ENCODE measurements at places on chromosomes 5 and 9.
A peak's percentile ranks its signal among the peaks of the same experiment; 100 is the strongest.

GRCh38 chr5:106658150-106658549 is 1012.6 kb downstream of the EFNA5 start:
- no peak for DNase-seq

- DNase-seq: no peak
Measured at GRCh38 chr9:120630333-120630732, 50.4 kb upstream of the CDK5RAP2 start.

- DNase-seq: no peak
Measured at GRCh38 chr9:92769286-92769685, 4.7 kb upstream of the BICD2 start.

- DNase-seq: no peak
Measured at GRCh38 chr5:132176521-132176945, 51.1 kb downstream of the P4HA2 start.

DNA sequence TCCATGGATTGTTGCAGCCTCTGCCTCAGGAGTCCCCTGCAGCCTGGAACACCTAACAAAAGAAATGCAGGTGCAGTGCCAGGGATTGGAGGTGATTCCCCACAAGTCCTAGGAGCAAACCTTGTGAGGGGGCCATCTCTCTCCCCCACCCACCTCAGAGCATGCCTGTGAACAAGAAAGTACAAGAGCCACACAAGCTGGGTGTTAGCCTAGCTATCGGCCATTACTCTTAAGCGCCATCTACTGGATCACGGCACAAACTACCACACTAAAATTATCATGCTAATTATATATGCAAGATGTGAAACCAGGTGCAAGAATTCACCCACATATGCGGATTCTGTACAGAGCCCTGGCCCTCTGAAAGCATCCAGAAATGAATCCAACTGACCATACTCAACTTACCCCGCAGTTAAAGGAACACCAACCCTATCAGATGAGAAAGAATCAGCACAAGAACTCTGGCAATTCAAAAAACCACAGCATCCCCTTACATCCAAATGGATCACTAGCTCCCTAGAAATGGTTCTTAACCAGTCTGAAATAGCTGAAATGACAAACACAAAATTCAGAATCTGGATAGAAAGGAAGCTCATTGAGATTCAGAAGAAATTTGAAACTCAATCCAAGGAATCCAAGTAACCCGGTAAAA is 16.5 kb upstream of the PRSS3 start:
- DNase-seq: no peak

DNA sequence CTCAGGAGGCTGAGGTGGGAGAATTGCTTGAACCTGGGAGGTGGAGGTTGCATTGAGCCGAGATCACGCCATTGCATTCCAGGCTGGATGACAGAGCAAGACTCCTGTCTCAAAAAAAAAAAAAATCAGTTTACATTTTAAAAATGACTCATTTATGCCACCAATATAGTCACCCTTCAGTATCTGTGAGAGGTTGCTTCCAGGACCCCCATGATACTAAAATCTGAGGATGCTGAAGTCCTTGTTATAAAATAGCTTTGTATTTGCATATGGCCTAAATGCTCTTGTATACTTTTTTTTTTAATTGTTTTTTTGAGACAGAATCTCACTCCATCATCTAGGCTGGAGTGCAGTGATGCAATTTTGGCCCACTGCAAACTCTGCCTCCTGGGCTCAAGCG is 5.8 kb downstream of the OCLN start:
- no peak for DNase-seq

DNA sequence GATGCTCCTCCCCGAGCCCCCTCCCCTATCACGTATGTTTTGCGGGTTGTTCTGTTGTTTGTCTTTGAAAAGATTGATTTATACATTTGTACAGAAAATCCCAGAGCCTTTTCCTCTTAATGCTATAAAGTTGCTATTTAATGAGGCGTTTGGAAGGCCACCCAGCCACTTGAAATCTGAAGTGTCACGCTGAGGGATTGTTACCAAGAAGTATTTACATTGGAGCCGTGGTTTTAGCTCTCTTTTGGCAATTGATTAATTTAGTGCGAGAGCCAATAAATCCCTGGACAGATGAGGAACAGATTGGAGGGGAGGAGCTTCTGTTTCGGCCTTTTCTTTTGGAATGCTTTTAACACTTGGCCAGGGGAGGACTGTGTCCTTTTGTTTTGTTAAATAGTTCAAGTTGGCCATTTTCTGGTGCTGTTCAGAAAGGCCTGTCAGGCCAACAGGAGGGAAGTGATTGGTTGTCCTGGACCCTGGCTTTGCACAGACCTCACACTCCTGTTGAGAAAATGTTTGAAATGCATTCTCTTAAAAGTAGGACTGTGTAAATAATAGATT is 250.2 kb downstream of the PDZD2 start:
- no peak for DNase-seq

GRCh38 chr5:164832516-164832915 is 1327.1 kb downstream of the MAT2B start:
- DNase-seq: no peak

DNA sequence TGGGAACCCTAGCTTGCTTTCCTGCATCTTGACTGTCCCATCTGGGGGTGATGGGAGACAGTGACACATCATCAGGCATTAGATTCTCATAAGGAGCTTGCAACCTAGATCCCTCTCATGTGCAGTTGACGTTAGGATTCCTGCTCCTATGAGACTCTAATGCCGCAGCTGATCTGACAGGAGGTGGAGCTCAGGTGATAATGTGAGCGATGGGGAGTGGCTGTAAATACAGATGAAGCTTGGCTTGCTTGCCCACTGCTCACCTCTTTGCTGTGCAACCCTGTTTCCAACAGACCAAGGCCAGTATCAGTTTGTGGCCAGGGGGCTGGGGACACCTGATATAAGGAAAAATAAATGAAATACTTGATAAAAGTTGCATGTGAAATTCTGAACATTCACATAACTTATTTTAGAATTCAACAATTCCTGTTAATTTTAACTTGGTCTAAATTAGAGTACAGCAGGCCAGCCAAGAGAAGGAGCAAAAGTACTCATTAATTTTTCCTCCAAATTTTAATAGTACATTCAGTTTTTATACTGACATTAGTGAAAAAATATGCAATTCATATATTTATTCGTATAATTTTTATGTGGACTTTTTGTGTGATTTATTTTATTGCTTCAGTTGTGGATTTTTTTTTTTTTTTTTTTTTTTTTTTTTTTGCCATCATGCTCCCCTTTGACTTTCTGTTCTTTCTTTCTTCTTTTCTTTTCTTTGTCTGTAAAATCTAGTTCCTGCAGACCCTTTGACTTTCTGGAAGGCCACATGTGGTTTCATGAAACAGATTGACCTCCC is 11.4 kb downstream of the PAM start:
- no peak for DNase-seq

GRCh38 chr5:169350759-169351240 is 49.9 kb upstream of the SLIT3 start:
- DNase-seq: peak; percentile 74

DNA sequence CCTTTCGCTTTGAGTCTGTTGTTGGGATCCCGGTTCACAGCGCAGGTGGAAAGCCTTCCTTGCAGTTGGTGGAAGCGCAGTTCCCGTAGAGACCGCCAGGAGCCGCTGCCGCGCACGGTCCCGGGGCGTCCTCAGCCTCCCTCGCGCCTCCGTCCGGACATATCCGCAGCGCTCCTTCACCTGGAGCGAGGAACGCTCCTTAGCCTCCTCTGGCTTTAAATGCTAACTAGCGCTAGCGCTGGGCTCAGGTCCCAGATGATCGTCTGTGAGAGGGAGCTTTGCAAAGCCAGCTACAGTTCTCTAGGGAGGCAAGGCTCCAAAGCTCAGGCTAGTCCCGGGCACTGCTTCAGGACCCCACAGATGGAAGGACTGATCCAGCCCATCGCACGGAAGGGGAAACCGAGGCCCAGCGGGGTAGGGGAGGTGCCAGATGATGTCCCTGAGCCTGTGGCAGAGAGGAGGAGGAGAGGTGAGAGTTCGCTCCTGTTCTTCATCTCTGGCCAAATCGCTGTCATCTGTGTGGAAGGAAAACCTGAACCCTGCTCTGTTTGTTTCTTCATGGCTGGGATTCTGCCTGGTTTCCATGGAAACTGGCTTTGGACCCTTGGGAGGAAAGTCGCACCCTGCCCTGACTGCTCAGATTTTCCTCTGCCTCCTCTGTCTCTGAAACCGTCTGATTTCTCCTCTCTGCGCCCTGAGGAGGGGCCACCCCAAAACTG is 31.4 kb downstream of the COL15A1 start:
- DNase-seq: peak; percentile 96

Data from aorta (tissue), 5 donors.